ENCODE measurements at places on chromosomes 6 and 20.
A peak's percentile ranks its signal among the peaks of the same experiment; 100 is the strongest.

DNA sequence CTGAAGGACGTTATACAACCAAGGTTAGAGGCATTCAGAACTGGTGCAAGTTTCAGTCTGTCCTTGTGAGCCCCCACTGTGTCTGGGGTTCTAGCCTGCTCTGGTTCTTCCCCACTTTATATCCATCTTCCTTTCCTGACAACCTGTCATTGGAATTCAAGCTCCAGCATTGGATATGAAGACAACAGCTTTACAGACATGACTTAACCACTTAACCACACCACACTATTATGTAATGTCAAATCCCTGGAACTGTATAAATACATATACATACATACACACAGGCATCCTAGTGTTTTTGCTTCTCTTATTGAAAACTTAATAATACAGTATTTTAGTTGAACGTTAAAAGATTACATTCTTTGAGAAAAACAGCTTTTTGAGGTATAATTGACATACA is 217.9 kb upstream of the SGK1 start:
- DNase-seq: no peak

GRCh38 chr6:159961528-159961927 is 7.4 kb upstream of the IGF2R start:
- DNase-seq: no peak

GRCh38 chr6:6543181-6543879 is 45.2 kb upstream of the LY86 start:
- no peak for DNase-seq

DNA sequence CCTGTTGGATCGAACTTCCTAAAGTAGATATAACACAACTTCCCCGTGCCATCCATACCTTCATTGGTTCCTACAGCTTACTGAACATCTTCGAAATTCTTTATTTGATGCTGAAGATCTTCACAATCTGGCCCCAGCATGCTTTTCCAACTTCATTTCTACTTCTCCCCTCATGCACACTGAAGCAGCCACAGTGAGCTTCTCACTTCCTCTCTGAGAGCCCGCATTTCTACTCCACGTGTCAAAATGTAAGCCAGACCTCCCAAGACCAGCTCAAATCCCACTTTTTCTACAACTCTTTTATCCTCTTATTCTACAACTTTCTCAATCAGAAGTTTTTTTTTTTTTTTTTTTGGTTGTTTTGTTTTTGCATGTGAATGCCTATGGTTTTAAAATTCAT is 254.7 kb downstream of the GMPR start:
- DNase-seq: no peak

DNA sequence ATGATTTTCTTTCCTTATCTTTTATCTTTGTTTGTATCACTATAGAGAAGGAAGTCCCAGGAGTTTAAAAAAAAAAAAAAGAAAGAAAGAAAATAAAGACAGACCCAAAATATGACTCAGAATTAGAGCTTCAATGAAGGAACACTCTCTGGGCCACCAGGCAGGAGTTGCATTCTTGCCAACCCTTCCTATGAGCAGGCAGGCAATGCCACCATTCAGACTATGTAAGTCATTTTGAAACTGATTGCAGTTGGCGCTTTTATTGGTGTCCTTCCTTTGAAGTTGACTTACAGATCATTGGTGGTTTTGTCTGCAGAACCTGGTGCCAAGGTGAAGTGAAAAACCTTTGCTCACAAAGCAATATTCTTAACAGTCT is 50.3 kb downstream of the MYB start:
- DNase-seq: no peak

- peak; percentile 30 for DNase-seq
These were observed 982.0 kb upstream of the EPHA7 start for GRCh38 chr6:94401311-94401710.

GRCh38 chr6:56616967-56617366 is 25.7 kb downstream of the DST start:
- no peak for DNase-seq

DNA sequence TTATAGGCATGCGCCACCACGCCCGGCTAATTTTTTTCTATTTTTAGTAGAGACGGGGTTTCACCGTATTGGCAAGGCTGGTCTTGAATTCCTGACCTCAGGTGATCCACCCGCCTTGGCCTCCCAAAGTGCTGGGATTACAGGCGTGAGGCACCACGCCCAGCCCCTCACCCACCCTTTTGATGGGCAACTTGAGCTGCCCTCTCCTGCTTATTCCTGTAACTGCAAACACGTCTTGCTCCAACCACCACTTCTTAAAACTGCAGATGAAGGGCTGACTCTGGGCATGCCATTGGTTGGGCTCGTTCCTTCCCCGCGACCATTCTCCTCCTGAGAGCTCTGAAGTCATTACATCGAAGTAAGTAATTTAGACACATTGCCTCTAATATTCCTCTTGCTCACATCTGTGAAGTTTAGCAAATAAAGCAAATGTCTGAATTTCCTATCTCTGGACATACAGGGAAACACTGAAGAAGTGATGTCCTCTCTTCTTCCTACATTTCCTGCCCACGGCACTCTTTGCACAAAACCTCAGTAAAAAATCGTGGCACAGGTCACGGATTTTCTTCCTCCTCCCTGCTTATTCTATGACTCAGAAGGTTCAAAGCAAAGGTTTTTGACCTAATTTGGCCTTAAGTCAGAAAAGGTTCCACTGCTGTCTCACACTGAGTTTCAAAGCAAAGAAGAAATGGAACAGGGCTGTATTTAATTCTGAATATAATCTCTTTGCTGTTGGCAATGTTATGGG is 117.5 kb downstream of the GMPR start:
- DNase-seq: no peak

DNA sequence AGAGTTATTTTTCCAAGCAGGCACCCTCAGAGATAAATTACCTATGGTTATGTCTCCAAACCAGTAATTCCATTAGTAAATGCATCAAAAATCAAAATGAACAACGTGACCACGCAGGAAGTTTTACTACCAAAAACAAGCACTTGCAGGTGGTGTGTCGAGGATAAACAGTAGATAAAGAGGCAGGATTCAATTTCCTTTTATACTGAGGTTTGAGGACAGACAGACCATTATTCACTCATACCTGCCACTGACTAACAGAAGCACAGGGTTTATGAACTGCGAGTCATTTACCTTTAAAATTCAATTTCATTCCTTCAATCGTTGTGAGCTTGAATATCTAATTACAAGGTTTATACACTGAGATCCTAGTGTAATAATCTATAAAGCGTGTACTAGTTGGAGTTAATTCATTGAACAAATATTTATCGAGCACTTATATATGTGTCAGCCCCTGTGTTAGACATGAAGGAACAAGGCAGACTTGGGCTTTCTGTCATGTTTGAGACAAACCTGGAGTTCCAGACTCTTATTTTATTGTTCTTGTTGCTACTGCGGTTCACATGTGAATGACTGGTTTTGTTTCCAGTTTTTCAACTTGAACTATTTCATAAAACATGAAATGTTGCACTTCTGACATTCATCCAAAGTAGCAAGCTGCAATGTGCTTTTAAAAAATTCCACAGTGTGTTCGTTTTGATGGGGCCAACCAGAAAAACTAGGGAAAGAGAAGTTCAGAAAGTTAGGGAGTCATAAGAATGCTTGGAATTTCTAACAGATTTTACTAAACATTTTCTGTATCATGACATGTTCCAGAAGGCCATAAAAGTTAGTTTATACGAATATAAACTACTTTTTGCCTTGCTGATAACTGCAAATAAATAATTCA is 205.6 kb downstream of the UST start:
- no peak for DNase-seq

GRCh38 chr6:46925563-46926253 is 4.0 kb upstream of the ADGRF5 start:
- DNase-seq: no peak

DNA sequence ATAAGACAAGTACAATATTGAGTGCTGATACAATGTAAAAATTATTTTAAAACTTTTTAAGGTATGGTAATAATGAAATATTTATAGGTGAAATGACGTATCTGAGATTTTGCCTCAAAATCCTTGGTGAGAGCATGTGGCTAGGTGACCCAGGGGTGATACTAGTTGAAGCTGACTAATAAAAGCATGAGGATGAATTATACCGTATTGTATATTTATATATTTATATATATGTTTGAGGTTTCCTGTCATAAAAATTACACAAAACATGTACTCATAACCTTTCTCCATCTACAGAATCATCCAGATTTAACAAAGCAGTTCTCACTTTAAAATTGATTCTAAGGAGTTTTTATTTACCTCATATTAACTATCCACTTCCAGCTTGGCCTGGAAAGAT is 358.1 kb downstream of the CDKAL1 start:
- no peak for DNase-seq

- DNase-seq: no peak
These were observed 33.7 kb upstream of the SUMO4 start for GRCh38 chr6:149366267-149366921.

DNA sequence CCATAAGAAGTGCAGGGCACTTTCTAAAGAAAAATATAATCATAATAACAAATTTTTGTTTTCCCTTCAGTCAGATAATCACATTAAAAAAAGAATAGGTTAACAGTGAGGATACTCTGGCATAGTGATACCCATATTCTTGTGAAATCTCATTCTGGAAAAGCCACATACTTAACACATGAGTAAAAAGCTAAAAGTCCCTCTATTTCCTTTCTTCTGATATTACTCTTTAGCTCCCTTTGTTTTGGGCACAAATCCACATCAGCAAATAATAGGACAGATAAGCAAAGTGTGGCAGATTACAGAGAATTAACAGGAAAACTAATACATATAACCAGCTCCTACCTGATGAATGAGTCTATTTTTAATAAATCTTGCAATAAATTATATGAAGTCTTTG is 15.8 kb downstream of the SHPRH start:
- no peak for DNase-seq

- no peak for DNase-seq
These were observed 99.3 kb upstream of the VSTM2L start for GRCh38 chr20:37803438-37804307.

DNA sequence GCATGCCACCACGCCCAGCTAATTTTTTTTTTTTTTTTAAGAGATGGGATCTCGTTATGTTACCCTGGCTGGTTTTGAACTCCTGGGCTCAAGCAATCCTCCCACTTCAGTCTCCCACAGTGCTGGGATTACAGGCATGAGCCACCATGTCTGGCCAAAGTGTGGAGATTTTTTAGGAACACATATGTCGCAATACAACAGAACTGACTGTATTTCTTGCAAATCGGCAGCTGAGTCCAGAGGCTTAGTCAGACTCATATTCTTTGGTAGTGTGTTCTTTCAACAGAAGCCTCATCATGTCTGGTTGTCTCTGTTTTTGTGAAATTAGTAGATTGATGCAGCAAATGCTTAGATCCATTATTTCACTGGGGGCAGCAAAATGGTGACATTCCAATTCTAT is 23.9 kb upstream of the CD164 start:
- no peak for DNase-seq

DNA sequence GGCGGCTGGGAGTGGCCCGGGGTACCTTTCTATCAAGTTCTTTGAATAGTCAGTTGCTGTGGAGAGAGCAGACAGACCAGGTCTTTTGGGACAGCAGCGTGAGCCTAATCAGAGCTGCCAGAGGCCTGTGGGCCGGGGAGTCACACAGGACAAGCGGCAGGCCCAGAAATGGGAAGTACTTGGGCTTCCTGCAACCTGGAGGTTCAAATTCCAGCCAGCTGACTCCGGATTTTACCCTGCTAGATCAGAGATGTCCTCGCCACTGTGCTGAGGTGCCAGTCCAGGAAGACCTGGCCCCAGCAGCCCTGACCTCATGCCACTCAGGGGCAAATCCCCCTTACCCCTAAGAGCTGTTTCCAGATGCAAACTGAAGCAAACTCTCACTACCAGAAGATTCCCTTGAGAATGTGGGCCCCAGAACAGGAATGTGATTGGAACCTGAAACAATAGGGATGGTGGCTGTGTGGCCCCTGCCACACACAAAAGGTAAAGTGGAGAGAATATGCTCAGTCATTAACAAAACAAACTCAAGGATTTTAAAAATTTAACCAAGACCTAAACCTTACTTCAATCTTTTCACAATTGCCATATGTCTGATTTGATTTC is 9.7 kb downstream of the BEND3 start:
- DNase-seq: no peak

- DNase-seq: no peak
These were observed 25.9 kb downstream of the GLO1 start for GRCh38 chr6:38676974-38677544.

GRCh38 chr6:144777249-144777648 is 492.1 kb downstream of the UTRN start:
- no peak for DNase-seq

DNA sequence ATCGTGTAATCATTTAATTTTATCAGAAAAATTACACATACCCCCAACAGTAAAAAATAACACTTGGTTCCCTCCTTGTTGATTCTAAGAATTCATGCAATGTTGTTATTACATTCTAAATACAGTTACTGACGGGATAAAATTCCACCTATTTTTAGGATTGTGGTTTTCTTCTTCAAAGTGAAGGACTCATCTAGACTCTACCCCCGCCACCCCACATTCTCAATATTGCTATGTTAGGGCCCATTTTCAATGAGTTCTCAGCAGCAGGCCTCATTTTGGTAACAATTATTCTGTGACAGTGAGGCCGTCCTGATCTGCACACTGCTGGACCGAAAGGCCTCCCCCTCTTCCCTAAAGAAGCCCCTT is 43.5 kb downstream of the PREX1 start:
- no peak for DNase-seq

- no peak for DNase-seq
These were observed 72.4 kb downstream of the STK35 start for GRCh38 chr20:2174067-2174466.

DNA sequence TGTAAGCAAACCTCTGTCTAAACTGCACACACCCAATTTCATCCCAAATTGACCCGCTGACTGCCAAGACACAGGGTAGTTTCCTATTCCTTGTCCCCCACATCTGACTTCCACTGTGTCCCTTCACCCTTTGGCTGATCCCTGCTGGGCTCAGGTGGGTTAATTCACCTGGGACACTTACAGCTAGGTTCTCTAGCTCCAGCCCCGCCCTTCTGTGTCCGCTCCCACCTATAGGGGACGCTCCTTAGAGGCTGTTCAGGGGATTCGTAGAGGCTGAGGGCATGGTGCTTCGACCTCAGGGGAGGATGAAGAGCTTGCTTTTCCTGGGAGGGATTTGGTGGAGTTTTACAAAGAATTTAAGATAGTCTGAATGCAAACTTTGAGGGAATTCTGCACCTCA is 4.0 kb upstream of the CD93 start:
- DNase-seq: no peak

- no peak for DNase-seq
These were observed 2.3 kb downstream of the E2F3 start for GRCh38 chr6:20403766-20404640.

DNA sequence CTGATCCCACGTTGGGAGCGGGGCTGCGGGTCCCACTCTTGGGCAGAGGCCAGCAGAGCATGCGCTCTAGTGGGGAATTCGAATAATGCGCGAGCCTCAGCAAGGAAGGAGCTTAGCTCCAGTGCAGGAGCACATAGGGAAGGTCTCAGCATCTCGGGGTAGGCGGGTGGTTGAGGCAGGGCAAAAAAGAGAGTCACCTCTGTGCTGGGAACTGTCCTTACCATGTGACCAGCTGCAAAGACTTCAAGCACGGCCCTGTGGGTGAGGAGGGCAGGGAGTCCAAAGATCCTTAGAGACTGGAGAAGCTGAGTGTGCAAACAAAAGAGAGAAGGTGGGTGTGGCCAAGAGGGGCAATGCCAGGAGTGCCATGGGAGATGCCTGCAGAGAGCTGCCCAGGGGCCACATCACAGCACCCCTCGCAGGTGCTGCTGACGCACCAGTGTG is 79.2 kb upstream of the CD93 start:
- no peak for DNase-seq
